HCT116 (cell line): ENCODE measurements at places on chromosomes 7 and 10.

DNA sequence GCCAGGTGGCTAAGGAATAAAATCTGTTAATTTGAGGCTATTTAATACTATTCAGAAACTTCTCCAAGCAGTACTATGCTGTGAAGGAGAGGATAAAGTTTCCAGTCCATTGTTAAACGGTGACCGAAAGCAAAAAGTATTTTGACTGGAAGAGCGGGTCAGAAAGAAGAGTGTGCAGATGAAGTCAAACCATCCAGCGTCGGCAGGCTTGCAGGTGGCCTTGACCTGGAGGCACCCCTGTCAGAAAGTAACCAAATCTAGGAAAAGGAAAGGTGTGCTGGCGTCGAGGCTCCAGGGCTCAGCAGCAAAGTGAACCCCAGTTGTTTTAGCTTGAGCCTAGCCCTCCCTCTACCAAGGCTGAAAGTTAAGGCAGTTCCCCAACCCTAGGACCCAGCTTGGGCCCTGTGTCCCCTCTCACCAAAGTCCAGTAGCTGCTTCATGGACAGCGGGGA lies 544 bp downstream of the PDK4 start:
- no peak for DNase-seq

DNA sequence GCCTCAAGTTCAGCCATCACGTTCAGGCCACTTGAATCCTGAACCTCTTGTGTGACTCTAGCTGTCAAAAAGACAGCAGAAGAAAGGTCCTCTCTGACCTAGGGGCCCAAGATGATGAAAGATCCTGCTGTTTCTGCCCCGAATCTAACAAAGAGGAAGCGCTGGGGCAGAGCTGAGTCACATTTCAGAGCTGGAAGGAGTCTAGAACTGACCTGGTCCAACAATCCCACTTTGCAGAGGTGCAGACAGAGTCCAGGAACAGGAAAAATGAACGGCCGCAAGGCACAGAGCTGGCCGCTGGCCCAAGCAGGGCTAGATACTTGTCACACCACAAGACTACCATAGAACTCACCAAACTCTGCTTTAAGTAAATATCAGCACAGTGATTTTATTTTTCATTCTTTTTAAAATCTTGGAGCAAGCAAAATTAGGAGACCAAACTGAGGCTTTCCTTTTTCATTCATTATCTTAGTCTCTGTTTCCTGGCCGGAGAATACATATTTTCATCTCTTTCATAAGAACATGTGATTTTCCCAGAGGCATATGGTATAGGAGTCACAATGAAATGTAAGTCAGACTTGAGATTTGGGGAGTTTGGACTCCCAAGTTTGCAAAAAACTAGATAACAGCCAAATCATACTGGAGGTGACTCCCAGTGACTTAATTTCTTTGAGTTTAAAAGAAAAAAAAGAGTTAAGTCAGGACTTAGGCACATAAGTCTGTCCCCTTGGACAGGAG lies 52.8 kb downstream of the CHST15 start:
- no peak for DNase-seq

DNA sequence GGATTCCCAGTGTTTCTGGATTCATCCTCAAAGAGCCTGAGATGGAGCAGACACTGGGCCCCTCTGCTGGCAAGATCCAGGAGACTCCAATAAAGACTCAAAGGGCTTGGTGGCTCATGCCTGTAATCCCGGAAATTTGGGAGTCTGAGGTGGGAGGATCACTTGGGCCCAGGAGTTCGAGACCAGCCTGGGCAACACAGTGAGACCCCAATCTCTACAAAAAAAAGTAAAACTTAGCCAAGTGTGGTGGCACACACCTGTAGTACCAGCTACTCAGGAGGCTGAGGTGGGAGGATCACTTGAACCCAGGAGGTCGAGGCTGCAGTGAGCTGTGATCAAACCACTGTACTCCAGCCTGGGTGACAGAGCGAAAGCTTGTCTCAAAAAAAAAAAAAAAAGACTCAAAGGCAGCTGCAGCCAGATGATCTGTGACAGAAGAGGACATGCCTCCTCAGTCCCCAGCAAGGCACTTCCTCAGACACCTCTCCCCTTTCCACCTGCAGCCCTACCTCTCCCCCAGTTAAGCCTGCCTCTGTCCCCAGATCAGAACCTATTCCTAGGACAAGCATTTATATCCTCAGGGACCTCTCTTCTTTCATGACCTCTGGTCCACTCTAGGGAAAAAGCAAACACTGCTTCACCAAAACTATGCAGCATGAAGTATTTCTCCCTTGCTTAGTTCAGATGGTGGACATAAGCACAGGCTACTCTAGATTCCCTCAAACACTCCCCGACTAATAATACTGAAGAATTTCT lies 27.9 kb downstream of the PDLIM1 start:
- no peak for DNase-seq

GRCh38 chr10:124705817-124706461 lies 38.2 kb downstream of the FAM53B start:
- no peak for DNase-seq

- DNase-seq = no peak
Measured at GRCh38 chr10:103554488-103555324, 61.2 kb downstream of the NEURL1 start.

DNA sequence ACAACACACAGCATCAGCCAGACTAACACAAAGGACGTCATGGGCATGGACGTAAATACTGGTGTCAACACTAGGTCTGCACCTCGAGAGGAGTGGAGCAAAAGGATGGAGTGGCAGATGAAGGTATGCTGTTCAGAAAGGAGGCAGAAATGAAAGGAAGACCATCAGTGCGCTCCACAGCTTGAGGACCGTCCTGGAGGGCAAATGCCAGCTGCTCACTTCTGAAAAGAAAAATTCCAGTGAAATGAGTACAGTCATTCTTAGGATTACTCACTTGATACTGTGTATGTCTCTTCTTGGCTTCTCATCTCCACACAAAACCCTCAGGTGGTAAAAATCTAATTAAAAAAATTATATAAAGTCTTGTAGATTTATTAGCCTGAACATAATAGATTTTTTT lies 44.8 kb downstream of the EGFR start:
- DNase-seq = no peak

- no peak for DNase-seq
Measured at GRCh38 chr7:86844608-86845007, 200.9 kb downstream of the GRM3 start.

DNA sequence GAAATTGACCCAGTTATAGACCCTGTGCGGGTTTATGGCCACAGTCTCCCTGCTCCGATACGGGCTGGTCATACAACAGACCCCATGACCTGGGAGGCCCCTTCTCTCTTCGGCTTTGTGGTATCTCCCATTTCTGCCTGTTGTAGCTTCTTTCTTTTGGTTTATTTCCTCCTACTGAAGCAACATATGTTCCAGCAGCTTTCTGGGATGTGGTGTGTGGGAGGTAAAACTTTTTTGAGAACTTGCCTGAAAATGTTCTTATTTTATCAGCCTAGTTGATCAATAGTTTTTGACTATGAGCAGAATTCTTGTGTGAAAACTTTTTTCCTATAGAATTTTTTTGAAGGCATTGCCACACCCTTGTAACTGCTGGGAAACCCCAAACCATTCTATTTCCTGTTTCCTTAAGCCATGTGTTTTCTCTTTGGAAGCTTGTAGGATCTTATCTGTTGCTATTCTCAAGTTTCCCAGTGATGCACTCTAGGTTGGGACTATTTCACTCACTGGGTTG lies 80.0 kb downstream of the DAGLB start:
- DNase-seq = no peak

DNA sequence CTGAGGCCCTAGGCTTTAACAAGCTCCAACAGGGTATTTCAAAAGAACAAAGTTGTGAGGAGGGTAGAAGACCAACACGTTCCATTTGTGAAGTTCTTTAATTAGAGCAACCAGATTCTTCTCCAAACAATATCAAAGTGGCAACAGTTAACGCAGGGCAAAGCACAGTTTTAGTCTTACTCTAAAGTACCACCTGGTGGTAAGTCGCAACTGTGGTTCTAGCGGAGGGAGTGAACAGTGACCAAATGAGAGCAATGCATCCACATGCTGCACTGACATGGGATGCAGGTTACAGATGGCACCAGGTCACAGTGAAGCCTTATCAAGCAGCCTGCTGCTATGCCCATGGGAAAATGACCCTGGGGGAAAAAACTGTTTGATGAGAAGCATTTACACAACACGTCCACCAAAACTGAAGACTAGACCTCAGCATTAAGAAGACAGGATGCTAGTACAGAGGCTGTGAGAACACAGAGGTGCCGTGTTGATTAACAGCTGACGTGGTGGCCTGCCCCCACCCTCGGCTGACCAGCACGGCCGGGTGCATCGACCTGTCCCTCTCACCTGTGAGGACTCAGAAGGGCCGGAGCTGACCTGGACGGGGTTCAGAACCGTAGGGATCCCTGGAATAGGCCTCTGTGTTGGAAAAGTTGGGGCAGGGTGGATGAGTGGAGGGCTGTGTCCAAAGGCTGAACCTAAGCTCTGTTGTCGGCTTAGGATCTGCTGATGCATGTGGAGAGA lies 211.2 kb downstream of the GLI3 start:
- DNase-seq = no peak

DNA sequence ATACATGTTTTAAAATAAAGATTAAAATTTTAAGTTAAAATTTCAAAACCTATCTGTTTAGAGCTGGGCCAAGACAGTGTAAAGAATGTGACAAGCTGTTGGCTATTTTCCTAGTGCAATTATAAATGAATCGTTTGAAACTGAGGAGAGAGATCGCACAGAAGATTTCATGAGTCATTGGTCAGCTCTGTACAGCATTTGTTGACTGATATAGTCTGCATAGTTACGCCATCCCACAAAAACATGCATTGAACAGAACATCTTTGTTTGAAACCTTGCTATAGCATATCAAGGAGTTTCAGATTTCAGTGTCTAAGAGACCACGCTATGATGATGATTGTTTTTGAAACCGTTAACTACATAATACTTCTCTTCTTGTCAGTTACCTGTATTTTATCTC lies 1.3 kb upstream of the C10orf67 start:
- no peak for DNase-seq

- DNase-seq = no peak
Measured at GRCh38 chr7:114944745-114945625, 23.1 kb downstream of the MDFIC start.

- DNase-seq = no peak
Measured at GRCh38 chr10:131579251-131580071, 267.9 kb upstream of the TCERG1L start.

- DNase-seq = no peak
Measured at GRCh38 chr7:19851504-19851903, 78.1 kb upstream of the TMEM196 start.

DNA sequence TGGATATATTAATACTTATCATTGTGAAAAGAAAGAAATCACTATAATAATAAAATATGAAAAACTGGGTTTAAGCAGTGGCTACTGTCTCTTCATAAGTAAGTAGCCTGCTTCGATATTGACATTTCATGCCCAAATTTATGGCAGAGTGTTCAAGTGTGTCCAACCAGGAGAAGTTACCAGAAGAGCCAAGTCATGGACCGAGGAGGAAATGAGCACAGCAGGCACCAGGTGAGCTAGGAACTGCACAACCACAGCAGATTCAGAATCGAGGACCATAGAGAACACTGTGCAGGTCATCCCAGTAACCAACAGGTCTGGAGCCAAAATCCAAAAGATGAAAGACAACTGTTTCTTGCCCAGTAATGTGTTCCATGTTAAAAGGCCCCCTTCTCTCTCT lies 79.9 kb upstream of the ABCB5 start:
- no peak for DNase-seq

DNA sequence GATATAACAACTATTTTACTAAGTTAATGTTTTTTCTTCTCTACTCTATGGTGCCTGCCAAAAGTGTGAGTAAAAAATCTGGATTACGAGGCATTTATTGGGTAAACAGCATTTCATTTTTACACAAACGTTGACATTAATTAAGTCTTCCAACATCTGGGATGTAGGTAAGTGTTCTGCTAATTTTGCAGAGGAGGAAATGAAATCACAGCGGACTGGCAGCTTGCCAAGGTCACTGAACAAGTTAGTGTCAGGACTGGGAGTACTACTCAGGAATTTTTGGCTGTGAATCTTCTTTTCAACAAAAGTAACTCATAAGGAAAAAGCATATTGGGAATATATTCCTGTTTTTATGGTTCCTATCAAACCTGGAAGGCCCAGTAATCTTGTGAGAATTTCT lies 612.1 kb upstream of the FZD8 start:
- no peak for DNase-seq

GRCh38 chr10:78383378-78384048 lies 349.9 kb downstream of the RPS24 start:
- no peak for DNase-seq

DNA sequence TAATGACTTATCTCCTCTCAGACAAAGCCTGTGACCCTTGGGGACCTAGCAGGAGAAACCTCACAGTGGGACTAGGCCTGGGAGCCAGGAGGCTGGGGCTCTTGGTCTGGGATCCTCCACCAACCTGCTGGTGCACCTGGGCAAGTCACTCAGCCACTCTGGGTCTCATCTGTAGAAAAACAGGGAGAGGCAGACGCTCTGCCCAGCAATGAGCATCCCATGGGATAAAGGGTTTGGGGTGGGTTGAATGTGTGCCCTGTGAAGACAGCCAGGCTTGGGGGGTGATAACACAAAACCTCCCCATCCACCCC lies 81.6 kb downstream of the ZMIZ1 start:
- no peak for DNase-seq

GRCh38 chr10:3820255-3820654 lies 35.2 kb upstream of the KLF6 start:
- DNase-seq = no peak

GRCh38 chr7:119733127-119733879 lies 539.7 kb upstream of the KCND2 start:
- DNase-seq = no peak

DNA sequence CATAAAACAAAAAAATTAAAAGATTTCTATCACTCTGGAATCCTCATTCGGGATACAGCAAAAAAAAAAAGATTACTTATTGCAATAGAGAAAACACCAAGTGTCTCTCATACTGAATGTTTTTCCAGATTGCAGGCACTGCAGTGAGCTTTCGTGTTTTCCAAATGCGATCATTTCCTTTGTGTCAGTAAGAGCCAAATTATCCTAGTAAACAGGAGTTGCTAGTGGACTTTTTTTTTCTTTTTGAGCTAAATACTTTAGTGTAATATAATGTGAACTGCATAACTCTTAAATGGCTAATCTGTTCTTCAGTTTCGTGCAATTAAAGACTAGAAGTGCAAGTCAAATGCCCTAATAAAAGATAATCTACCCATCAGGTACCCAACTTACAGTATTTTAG lies 44.4 kb upstream of the TOMM7 start:
- DNase-seq = no peak

DNA sequence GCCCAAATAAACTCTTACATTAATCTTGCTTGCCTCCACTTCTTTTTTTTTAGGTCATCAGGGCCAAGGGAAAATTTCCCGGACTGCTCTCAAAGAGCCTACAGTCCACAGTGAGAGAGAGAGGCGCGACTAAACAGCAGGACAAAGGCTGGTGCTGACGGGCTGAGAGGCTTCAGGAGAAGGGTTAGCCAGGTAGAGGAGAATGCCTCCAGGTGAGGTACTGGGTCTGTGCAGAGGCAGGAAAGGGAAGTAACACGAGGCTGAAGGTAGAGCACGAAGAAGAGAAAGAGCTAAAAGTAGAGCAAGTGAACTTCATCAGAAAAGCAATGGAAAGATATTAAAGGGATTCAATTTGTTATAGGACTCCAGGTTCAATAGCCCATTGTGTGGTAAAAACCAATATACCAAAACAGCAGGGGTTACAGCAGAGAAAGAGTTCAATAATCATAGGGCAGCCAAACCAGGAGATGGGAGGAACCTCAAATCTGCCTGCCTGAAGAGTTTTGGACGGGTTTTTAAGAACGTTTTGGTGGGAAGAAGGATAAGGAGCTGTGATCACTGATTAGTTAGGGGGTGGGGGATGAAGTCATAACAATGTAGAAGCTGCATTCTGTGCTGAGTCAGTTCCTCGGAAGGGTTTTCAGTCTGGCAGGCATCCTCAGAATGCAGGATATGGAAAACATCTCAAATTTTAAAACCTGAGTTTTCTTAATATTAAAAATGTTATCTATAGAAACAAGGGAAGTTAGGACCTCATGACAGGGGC lies 171.5 kb downstream of the AKR1D1 start:
- no peak for DNase-seq
